Articular chondrocyte of knee joint (primary cell): ENCODE measurements at places on chromosomes 16 and 17. TPM values are rescaled to one million over a fixed set of nuclear protein-coding genes. Genes with fewer than 3 reads are reported as not detected.

GSDMA gene
- 0.22 and 0.39 TPM in 2 replicates for total RNA-seq

GIT1 gene
- total RNA-seq = 22.9 and 24.0 TPM in 2 replicates

SIAH1 gene
- total RNA-seq = 31.6 and 39.6 TPM in 2 replicates

NDUFAB1 gene
- 53.8 and 69.8 TPM in 2 replicates for total RNA-seq

TBC1D3 gene
- total RNA-seq = not detected in 2 replicates

TAC4 gene
- not detected in 2 replicates for total RNA-seq

ESRP2 gene
- total RNA-seq = 0.11 and 0.13 TPM in 2 replicates

CHD9NB gene
- 1.0 and 1.9 TPM in 2 replicates for total RNA-seq

CHST6 gene
- total RNA-seq = 0.65 and 0.78 TPM in 2 replicates

RHBDL1 gene
- total RNA-seq = 0.65 and 1.2 TPM in 2 replicates

JPH3 gene
- not detected in 2 replicates for total RNA-seq

AANAT gene
- not detected in 2 replicates for total RNA-seq

KRT9 gene
- total RNA-seq = not detected in 2 replicates

UNC13D gene
- 0.76 and 1.6 TPM in 2 replicates for total RNA-seq

CHST5 gene
- 0.13 and 0.22 TPM in 2 replicates for total RNA-seq

NPTX1 gene
- 0.11 and 0.13 TPM in 2 replicates for total RNA-seq

KRT39 gene
- total RNA-seq = not detected in 2 replicates

IST1 gene
- 173 and 218 TPM in 2 replicates for total RNA-seq

BAIAP3 gene
- 0.11 and 0.13 TPM in 2 replicates for total RNA-seq

NEUROD2 gene
- not detected in 2 replicates for total RNA-seq

MED13 gene
- total RNA-seq = 88.3 and 95.8 TPM in 2 replicates

FAM171A2 gene
- total RNA-seq = 0.91 and 1.2 TPM in 2 replicates

ASPHD1 gene
- 3.1 and 4.8 TPM in 2 replicates for total RNA-seq

GPRC5B gene
- total RNA-seq = 1.3 TPM in 2 replicates

ALOX15 gene
- not detected in 2 replicates for total RNA-seq

ORMDL3 gene
- total RNA-seq = 40.1 and 42.3 TPM in 2 replicates

PRSS33 gene
- not detected in 2 replicates for total RNA-seq
